Activated CD8-positive, alpha-beta memory T cell treated with anti-CD3 and anti-CD28 coated beads, Interleukin-2, amount 10 ng/mL, durations not matched to agents 7 days and 5 days (primary cell): ENCODE measurements at places on chromosomes 3 and 15.
A peak's percentile ranks its signal among the peaks of the same experiment; 100 is the strongest.

DNA sequence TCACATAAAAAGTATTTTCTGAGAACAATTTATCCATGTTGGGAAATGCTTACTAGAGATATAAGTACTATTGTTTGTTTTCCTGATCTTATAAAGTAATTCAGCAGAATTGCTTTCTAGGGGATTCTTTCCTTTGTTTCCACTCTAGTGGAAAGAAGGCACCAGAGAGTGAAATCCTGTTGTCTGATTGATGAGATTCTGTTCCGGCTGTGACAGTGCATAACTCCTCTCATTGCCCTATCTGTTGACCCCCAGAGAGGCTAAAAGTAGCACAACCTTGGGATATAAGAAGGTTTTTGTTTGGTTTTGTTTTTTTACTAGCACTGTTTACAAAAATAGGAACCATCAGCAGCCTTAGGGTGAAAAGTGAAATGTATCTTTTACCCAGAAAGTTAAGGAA is 114.1 kb downstream of the ALCAM start:
- DNase-seq = no peak

DNA sequence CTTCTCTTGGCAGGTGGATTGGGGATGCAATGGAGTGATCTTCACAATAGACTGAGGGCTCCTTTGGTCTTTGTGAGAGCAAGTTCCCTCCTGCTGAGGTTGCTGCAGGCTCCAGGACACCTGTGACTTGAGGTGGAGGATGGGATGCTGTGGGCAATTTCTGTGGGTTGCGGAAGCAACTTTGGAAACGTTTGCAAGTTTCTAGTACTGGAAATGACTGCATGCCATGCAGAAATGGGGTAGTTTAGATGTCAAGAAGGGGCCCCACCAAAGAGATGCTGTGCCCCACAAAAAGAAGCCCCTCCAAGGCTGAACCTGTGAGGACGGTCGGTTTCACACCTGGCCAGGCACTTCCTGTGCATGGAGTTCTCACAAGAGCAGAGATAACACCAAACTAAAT is 80.4 kb upstream of the XCR1 start:
- peak; percentile 72 for DNase-seq

- DNase-seq = no peak
Measured at GRCh38 chr3:167650459-167650858, 3.3 kb downstream of the WDR49 start.

DNA sequence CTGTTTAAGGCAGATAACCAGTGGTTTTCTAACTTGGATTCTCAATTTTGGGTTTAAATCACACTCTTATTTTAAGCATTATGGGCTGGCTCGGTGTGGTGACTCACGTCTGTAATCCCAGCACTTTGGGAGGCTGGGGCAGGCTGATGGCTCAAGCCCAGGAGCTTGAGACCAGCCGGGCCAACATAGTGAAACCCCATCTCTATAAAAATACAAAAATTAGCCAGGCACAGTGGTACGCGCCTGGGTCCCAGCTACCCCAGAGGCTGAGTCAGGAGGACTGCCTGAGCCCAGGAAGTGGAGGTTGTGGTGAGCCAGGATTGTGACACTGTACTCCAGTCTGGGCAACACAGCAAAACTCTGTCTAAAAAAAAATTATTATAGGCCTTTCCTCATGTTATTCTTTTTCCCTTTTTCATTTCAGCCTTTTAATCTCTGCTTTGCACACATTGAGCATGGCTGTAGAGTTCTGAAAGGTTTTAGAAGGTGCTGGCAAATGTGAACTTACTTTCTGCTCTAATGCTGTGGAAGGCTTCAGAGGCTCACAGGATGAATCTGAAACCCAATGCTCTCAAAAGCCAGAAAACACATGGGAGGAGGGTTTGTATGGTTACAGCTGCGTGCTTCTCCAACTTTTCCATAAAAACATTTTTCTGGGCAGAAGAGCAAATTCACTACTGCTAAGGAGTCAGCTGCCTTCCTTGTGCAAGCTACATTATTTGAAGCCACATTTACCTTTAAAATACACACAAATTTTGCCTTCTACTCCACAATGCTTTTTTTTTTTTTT is 32.5 kb downstream of the CHAC1 start:
- no peak for DNase-seq

GRCh38 chr3:140420621-140421357 is 257.1 kb upstream of the TRIM42 start:
- DNase-seq = no peak

- no peak for DNase-seq
Measured at GRCh38 chr15:48447058-48447457, 115.8 kb downstream of the DUT start.

DNA sequence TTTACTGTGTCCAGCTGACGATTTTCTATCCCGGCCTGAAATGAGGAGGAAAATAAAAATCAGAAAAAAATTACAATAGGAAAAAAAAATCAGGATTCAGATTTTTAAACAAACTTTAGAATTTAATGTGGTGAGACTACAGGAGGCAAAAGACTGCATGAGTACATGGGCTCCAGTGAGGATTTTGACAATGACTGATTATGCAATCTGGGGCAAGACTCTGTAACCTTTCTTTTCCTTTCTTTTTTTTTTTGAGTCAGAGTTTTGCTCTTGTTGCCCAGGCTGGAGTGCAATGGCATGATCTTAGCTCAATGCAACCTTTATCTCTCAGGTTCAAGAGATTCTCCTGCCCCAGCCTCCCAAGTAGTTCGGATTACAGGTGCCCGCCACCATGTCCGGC is 29.9 kb downstream of the SPG11 start:
- no peak for DNase-seq

- DNase-seq = no peak
Measured at GRCh38 chr3:17831366-17831765, 88.9 kb upstream of the TBC1D5 start.

DNA sequence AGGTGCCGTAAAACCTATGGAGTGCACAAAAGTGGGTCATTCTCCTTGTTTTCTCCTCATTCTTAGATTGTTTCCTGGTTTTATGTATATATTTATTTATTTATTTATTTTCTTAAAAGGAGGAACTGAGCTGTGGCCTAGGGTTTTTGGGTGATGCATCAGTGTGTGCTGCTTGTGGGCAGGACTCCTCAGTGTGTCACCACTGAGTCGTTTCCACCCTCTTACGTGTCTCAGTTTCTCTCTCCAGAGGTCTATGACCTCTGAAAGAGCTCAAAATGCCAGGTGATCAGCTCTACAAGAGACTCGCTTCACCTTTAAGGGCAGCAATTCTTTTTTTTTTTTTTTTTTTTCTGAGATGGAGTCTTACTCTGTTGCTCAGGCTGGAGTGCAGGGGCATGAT is 72.9 kb downstream of the CD200 start:
- peak; percentile 45 for DNase-seq

DNA sequence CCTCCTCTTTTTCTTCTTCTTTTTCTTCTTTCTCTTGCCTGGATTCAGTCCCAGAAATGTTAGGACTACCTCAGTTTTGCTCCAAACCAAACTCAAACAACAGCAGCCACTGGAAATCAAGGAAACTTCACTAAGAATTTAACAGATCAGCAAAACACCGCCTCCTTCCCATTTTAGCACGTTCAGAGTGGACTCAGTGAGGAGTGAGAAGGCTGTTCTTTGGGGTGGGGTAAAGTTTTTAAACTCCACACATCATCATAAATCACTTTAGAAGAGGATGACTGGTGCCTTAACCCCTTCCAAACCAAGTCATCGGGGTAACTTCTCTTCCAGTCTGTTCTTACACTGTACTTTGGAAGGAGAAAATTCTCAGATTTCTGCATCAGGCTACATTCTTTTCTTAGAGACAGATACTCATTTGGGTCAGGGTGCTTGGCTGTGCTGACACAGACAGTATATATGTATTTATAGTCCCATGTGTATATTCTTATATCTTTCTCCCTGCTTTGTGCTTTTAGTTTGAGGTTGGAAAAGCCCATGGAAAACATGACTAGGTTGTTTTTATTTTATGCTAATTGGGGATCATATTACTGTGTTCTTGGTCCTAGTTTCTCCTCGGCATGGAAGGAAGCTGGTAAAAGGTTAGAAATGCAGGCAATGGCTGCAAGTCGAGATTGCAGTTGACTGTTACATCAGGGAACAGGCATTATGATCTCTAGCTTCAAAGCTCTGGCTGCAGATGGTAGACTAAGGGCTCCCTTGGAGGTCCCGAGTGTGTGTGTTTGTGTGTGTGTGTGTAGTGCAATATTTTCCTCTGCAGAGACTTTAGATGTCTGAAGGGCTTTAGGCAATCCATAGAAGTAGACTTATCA is at the start of gene CCDC80:
CCDC80 (minus strand) TSS at position 214 of the 872 bp plus-strand sequence. CDS start 1,238 bp downstream, outside the sequence.
- no peak for DNase-seq

DNA sequence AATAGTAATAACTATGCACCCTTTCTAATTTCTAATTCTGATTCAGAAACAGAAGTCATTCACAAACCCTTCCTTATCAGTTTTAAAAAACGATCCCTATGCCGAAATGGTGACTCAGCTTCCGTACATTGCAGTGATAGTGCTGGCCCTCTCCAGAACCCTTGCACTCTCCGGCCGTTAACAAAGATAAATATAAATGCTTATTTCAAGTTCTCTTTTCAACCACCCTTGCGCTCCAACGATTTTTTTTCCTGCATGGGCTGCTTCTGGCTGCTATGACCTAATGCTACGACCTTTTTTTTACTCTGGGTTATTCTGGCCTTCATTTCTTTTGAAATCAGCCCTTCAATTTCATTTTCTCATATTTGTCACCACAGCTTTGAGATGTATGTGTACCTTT is 646.2 kb downstream of the NTRK3 start:
- no peak for DNase-seq

GRCh38 chr15:78654272-78654671 is 13.3 kb upstream of the CHRNB4 start:
- no peak for DNase-seq

DNA sequence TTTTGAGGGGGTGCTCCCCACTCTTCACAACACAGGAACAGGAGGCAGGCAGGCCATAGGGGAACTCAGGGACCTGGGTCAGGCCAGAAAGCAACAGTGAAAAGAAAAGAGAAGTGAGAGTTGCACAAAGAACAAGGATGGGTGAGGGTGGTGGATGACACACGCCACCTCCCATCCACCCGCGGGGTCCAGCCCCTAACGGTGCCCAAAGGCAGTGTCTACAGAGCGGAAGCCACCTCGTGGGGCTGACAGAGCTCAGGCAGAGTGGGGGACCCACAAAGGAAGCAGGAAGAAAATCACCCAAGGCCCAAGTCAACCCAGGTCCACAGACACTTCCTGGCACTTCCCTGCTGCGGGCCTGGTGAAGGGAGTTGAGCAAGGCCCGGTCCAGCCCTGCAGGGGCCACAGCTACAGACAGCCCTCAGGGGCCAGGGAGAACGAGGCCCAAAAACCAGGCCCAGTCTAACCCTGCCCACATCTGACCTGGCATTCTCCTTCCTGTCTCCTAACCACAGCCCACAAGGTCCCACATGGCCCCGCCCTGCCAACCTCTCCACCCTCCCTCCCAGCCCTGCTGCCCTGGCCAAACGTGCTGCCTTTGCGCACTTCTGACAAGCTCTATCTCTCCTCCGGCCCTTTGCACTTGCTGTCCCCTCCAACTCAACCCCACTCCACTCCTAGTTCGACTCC is 5.9 kb downstream of the NUP210 start:
- DNase-seq = peak; percentile 90

DNA sequence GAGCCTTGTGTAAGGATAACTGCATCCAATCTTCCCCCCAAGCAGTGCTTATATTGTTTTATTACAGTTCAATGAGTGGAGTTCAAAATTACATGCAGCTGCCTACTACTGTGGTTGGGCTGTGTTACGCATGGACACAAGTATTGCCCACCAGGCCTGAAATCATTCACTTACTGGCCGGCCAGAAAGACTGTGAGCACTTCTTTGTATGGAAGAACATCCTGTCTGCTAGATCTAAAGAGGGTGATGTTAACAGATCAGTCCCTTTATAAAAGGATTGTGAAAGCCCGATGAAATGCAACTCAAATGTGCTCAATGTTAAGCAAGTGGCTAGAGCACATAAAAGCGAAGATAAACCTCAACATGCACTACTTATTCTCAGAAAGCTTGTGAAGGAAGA is 132.5 kb downstream of the FOXP1 start:
- DNase-seq = no peak

GRCh38 chr3:134708671-134709070 is 57.8 kb upstream of the KY start:
- DNase-seq = no peak

GRCh38 chr3:124230998-124231397 is 239.1 kb upstream of the ROPN1 start:
- DNase-seq = no peak

DNA sequence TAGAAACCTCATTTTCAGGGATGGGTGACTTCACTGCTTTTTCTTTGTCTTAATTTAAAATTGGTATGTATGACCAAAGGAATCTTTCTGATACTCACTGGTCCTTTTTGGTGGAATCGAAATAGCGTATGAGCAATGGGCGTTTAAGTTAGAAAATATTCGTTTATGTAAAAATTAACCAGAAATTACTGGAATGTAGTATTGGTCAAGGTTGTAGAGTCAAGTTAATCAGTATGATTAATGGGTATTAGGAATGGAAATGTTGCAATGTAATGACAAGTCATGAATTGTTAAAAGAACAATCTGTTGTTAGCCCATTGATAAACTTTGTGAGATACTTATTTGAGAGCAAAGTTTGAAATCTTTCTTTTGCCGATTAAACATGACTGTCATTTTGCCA is 36.9 kb downstream of the AKAP13 start:
- DNase-seq = no peak

GRCh38 chr3:126350502-126351085 is 6.6 kb downstream of the KLF15 start:
- DNase-seq = no peak

DNA sequence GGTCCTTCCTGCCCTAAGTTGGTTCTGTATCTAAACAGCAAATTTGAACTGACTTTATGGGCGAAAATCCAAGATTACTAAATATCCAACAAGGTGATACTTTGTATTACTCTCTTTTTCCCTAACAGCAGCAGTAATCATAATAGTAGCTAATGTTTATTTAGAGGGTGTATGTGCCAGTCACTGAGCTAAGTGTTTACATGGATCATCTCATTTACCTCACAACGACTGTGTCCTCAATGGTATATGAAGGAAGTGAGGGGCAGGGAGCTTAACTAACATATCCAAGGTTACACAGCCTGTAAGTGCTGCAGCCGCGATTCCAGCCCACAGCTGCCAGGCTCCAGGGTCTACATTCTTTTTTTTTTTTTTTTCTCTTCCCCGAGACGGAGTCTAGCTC is 10.3 kb upstream of the LRRC34 start:
- DNase-seq = no peak

DNA sequence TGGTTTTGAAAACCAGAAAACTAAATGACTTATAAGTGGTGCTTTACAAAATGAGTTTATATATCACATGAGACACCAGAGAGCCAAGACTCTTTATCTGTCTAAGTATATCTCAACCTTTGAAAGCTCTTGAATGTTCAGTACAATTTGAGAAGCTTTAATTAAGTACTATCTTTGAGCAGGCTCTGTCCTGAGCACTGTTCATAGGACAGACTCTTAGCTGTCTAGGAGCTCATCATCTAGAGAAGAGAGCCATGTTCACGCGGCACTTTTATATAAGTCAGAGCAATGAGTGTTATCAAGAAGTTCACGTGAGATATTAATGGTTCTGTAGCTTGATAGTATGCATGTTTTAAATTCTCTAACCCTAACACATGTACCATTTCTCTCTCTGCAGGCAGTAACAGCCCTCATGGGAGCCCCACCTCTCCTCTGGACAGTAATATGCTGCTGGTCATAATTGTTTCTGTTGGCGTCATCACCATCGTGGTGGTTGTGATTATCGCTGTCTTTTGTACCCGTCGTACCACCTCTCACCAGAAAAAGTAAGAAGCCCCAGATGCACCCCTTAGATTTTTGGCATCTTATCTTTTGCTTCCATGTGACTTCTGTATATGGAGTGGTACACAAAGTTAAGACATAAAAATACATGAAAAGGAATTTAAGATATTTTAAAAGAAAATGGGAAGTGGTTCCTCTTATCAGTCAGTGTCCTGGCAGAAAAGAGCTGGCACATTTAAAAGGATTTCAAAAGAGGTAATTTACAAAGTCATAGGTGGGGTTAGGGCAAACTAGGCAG is 86.0 kb downstream of the HCN4 start:
- DNase-seq = no peak
